ENCODE measurements at places on chromosomes 7 and 10. TPM values are rescaled to one million over a fixed set of nuclear protein-coding genes. Genes with fewer than 3 reads are reported as not detected.

GRCh38 chr7:12031186-12031585, 179.9 kb upstream of the TMEM106B start:
- H3K27ac ChIP-seq, result no peak overlapping the region
- no peak overlapping the region for H3K4me3 ChIP-seq
- H3K27me3 ChIP-seq, result peaks cover 11% of the 10 kb centered on the region
- no peak for DNase-seq
- peaks cover 2% of the 10 kb centered on the region for H3K4me1 ChIP-seq

GRCh38 chr7:24140001-24140400, 144.0 kb upstream of the NPY start:
- no peaks in the 10 kb centered on the region for H3K36me3 ChIP-seq
- DNase-seq, result no peak
- H3K4me1 ChIP-seq, result peaks cover 5% of the 10 kb centered on the region
- peaks cover 13% of the 10 kb centered on the region for H3K27me3 ChIP-seq
- no peak overlapping the region for H3K27ac ChIP-seq
- no peak overlapping the region for H3K4me3 ChIP-seq

GRCh38 chr7:36217961-36218284, 64.9 kb downstream of the EEPD1 start:
- DNase-seq, result no peak
- no peaks in the 10 kb centered on the region for H3K36me3 ChIP-seq
- no peak overlapping the region for H3K27ac ChIP-seq
- peaks cover 16% of the 10 kb centered on the region for H3K27me3 ChIP-seq
- peaks cover 3% of the 10 kb centered on the region for H3K4me1 ChIP-seq

DNA sequence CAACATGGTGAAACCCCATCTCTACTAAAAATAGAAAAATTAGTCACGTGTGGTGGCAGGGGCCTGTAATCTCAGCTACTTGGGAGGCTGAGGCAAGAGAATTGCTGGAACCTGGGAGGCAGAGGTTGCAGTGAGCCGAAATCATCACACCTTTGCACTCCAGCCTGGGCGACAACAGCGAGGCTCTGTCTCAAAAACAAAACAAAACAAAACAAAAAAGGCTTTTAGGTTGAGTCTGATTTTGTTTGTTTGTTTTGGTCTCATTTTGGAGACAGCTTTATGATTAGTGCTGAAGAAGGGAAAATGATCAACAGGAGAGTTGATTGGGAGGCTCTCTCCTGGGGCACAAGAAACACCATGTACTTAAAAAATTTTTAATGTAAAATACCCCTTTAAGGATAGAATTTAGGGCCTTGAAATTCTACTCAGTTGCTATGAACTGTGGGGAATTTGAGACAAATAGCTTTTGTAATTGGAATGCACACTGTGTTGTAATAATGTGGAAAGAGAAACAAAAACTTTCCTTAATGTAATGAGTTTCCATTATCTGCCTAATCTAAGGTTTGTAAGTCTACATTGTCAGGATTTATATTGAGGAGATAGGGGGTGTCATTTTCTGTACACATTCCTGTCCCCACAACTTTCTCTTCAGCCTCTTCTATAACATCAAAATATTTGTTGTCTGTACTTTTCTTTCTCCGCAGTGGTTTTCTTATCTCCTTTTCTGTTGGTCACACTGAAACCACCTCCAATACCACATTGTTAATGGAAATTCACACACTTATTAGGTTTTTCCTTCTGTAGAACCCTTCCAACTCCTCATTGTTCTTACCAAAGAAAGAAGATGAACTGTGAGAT, 41.3 kb downstream of the ARID5B start:
- peaks cover 52% of the 10 kb centered on the region for H3K36me3 ChIP-seq
- H3K27me3 ChIP-seq, result no peaks in the 10 kb centered on the region
- H3K27ac ChIP-seq, result peak overlapping the region; percentile 89
- peaks cover 53% of the 10 kb centered on the region for H3K4me1 ChIP-seq

DNA sequence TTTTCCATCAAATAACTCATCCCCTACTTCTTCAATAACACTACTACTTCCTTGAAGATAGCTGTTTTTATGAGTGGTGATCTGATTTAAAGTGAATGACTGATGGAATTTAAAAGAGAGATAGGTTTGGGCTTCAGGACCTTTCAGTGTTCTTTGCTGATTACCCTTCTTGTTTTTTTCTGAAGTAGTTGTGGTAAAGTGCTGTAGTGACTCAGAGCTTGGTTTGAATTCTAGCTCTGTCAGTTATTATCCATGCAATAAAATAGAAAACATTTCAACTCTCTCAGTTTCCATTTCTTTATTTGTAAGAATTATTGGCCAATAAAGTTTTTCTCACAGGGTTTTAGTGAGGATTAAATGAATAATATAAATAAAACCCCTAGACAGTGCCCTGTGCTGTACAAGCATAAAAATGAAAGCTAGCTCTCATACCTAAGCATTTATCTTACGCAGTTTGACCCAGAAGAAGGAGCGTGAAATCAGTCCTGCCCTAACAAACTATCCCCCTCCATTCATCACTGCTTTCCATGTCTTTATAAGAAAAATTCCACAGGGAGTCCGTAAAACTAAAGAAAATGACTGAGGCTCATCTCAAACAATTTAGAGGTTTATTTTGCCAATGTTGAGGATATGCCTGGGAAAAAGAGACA, 25.1 kb upstream of the AKAP9 start:
- DNase-seq, result no peak
- peaks cover 11% of the 10 kb centered on the region for H3K4me1 ChIP-seq
- H3K36me3 ChIP-seq, result no peaks in the 10 kb centered on the region
- no peak overlapping the region for H3K27ac ChIP-seq
- H3K27me3 ChIP-seq, result peaks cover 13% of the 10 kb centered on the region

- no peak overlapping the region for H3K27ac ChIP-seq
- no peaks in the 10 kb centered on the region for H3K36me3 ChIP-seq
- H3K4me3 ChIP-seq, result no peak overlapping the region
- H3K4me1 ChIP-seq, result no peaks in the 10 kb centered on the region
- DNase-seq, result no peak
Observed at GRCh38 chr7:15963206-15963605, 276.7 kb upstream of the MEOX2 start.

DNA sequence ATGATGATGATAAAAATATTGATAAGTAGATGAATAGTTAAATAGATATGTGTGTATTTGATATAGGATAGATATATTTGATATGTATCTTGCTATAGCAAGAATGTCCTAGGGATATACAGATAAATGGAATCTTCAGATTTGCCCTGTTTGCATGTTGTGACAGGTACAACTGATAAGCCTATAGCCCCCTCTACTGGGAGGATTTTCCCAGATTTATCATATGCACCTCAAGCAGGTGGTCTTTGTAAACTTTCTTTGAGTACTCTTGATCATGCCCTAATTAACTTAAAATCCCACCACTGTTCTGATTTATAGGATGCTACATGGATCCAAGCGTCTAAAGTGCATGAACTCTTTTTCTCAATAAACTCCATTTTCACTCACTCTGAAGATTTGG, 1050.7 kb downstream of the SORCS3 start:
- DNase-seq, result no peak
- H3K36me3 ChIP-seq, result no peaks in the 10 kb centered on the region
- no peaks in the 10 kb centered on the region for H3K27me3 ChIP-seq
- no peaks in the 10 kb centered on the region for H3K4me1 ChIP-seq
- H3K4me3 ChIP-seq, result no peak overlapping the region

- peaks cover 3% of the 10 kb centered on the region for H3K36me3 ChIP-seq
- H3K4me1 ChIP-seq, result peaks cover 24% of the 10 kb centered on the region
- H3K27ac ChIP-seq, result peak overlapping the region; percentile 93
- DNase-seq, result peak; percentile 67
- H3K4me3 ChIP-seq, result peak overlapping the region; percentile 88
Observed at GRCh38 chr10:103053659-103054581, 135.8 kb downstream of the CNNM2 start.

GRCh38 chr10:105041956-105042355, 400.9 kb downstream of the SORCS3 start:
- H3K4me1 ChIP-seq, result no peaks in the 10 kb centered on the region
- no peaks in the 10 kb centered on the region for H3K27me3 ChIP-seq
- H3K4me3 ChIP-seq, result no peak overlapping the region

- DNase-seq, result no peak
- peaks cover 2% of the 10 kb centered on the region for H3K36me3 ChIP-seq
- H3K4me3 ChIP-seq, result no peak overlapping the region
- H3K27me3 ChIP-seq, result no peaks in the 10 kb centered on the region
Observed at GRCh38 chr10:23417254-23417653, 21.6 kb upstream of the OTUD1 start.

DNA sequence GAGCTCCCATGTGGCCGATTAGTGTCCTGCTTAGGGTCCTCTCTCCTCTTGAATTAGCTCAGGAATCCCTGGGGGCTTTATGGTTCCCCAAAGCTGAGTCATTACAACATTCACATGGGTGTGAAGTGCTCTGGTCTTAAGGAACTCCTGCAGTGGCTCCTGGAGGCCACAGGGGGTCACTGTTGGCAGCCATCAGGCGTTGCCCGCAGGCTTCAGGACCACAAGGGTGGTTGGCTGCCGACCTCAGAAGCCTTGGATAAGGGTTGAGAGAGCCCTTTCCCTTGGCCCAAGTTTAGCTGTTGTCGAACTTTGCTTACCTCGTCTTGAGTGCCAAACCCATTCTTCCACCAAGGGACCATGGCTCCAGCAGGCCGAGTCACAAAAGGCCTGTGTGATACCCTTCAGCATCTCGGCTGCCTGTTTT, 61.7 kb downstream of the SH2D4B start:
- H3K27ac ChIP-seq, result no peak overlapping the region
- no peaks in the 10 kb centered on the region for H3K36me3 ChIP-seq
- DNase-seq, result peak; percentile 64
- peaks cover 1% of the 10 kb centered on the region for H3K4me1 ChIP-seq

GRCh38 chr7:113371416-113372043, 253.2 kb upstream of the SMIM30 start:
- no peak for DNase-seq
- H3K27ac ChIP-seq, result no peak overlapping the region
- H3K4me3 ChIP-seq, result no peak overlapping the region
- no peaks in the 10 kb centered on the region for H3K27me3 ChIP-seq

DNA sequence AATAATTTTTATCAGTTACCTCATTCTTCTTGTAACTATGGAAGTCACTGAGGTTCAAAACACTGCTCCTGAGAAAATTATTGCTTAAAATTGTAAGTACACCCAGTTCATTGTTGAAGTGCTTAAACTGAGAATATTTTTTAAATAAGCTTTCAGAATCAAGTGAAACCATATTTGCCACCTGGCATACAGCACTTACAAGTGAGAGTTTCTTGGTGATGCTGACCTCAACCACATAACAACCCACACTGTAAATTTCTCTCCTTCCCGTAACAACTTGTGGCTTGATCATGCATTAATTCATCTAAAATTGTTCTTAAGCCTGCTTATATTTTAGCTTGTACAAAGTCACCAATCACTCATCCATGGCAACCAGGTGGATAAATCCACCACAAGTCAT, 34.0 kb downstream of the IMMP2L start:
- H3K4me1 ChIP-seq, result peaks cover 11% of the 10 kb centered on the region
- peak overlapping the region; percentile 24 for H3K27ac ChIP-seq
- H3K36me3 ChIP-seq, result peaks cover 5% of the 10 kb centered on the region
- H3K27me3 ChIP-seq, result no peaks in the 10 kb centered on the region

GRCh38 chr7:44986218-44987053, 7.6 kb upstream of the MYO1G start:
- DNase-seq, result peak; percentile 99
- H3K27ac ChIP-seq, result peak overlapping the region; percentile 98
- H3K27me3 ChIP-seq, result no peaks in the 10 kb centered on the region
- peak overlapping the region; percentile 98 for H3K4me3 ChIP-seq

GRCh38 chr7:120053390-120053961, 219.5 kb upstream of the KCND2 start:
- no peaks in the 10 kb centered on the region for H3K36me3 ChIP-seq
- no peaks in the 10 kb centered on the region for H3K4me1 ChIP-seq
- no peak overlapping the region for H3K4me3 ChIP-seq
- DNase-seq, result no peak

DNA sequence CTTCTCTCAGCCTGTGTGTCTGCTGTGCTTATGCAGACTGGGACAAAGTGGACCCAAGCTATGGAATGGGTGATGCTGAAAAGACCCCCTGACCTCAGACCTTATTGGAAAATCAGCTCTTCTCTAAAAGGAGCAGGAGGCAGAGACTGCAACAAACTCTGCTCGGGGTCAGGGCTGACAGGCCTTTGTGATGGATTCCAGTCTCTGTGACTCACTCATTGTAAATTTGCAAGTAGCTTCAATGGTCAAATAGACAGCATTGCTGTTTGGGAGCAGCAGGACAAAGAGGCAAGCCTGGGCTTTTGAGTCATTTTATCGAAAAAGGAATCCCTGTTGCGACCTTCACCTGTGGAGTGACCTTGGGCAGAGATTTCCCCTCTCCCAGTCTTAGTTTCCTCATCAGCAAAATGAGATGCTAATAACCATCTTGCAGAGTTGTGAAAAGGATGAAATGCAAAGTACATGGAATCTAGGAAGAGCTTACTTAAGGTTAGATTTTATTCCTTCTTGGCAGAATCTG, 26.1 kb upstream of the GPR26 start:
- no peak overlapping the region for H3K27ac ChIP-seq
- DNase-seq, result no peak
- no peaks in the 10 kb centered on the region for H3K4me1 ChIP-seq
- no peaks in the 10 kb centered on the region for H3K36me3 ChIP-seq
- no peak overlapping the region for H3K4me3 ChIP-seq

GRCh38 chr10:133166828-133167692, 7.0 kb downstream of the KNDC1 start:
- no peak overlapping the region for H3K27ac ChIP-seq
- no peaks in the 10 kb centered on the region for H3K36me3 ChIP-seq
- peaks cover 6% of the 10 kb centered on the region for H3K27me3 ChIP-seq

- no peak overlapping the region for H3K27ac ChIP-seq
- H3K4me3 ChIP-seq, result no peak overlapping the region
- H3K4me1 ChIP-seq, result peaks cover 15% of the 10 kb centered on the region
- no peaks in the 10 kb centered on the region for H3K27me3 ChIP-seq
Observed at GRCh38 chr10:870564-871166, 60.8 kb downstream of the LARP4B start.

Gene MDFIC
- 50.8 TPM for total RNA-seq

Gene GBX1
- total RNA-seq, result not detected

Gene WNT2
- total RNA-seq, result not detected

Gene PIK3AP1
- 7.4 TPM for total RNA-seq

Gene RTKN2
- 3.6 TPM for total RNA-seq

Gene PIP
- not detected for total RNA-seq

Gene CPED1
- not detected for total RNA-seq

Gene GIMAP2
- total RNA-seq, result 140 TPM

Gene C10orf143
- 6.0 TPM for total RNA-seq

All from activated naive CD8-positive, alpha-beta T cell treated with anti-CD3 and anti-CD28 coated beads, Interleukin-2, amount 10 ng/mL, durations not matched to agents 7 days and 5 days (primary cell).